ENCODE measurements at places on chromosomes 16 and 17.

DNA sequence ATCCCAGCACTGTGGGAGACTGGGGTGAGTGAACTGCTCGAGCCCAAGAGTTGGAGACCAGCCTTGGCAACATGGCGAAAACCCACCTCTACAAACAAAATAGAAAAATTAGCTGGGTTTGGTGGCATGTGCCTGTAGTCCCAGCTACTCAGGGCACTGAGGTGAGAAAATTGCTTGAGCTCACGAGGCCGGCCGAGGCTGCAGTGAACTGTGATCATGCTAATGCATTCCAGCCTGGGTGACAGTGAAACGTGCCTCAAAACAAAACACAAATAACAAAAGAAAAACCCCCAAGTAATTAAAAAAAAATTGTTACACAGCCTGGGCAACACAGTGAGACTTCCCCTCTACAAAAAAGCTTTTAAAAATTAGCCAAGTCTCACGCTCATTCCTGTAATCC is 5.0 kb downstream of the CCDC47 start:
- DNase-seq, result no peak

DNA sequence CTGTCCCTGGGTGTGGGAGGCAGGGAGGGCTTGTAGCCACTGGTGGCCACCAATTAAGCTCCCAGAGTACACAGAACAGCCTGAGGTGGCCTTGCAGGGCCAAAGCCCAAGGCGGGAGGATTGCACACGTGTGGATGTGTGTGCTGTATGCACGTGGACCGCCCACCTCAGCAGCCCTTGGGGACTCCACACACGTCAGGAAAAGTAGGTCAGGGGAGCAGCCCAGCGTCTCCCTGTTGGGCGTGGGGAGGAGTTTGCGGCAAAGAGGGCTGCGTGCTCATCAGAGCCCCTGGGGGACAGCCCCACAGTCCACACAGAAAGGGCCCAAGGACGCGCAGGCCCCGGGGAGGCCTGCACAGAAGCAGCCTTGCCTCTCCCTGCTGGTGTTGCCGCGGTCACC is 19.6 kb downstream of the SBK1 start:
- no peak for DNase-seq

GRCh38 chr16:85138825-85139627 is 26.8 kb upstream of the CIBAR2 start:
- no peak for DNase-seq

GRCh38 chr17:5980941-5981340 is 89.2 kb upstream of the WSCD1 start:
- no peak for DNase-seq

- DNase-seq, result no peak
Observed at GRCh38 chr17:72116661-72117521, 3.9 kb upstream of the SOX9 start.

DNA sequence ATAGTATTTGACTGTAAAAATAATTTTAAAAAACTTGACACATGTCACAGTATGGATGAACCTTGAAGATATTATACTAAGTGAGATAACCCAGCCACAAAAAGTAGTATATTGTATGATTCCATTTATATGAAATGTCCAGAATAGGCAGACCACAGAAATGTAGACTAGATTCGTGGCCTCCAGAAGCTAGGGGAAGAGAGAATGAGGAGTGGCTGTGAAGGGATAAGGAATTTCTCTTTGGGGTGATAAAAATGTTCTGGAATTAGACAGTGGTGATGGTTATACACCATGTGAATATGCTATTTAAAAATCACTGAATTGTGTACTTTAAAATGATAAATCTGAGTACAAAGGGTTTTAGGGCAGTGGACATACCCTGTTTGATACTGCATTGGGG is 253.1 kb upstream of the DYNLRB2 start:
- DNase-seq, result no peak

- DNase-seq, result no peak
Observed at GRCh38 chr16:73610605-73611156, 562.8 kb upstream of the ZFHX3 start.

GRCh38 chr17:73949903-73950592 is 253.4 kb upstream of the RPL38 start:
- no peak for DNase-seq

GRCh38 chr16:84699147-84699711 is 571 bp upstream of the USP10 start:
- DNase-seq, result no peak

DNA sequence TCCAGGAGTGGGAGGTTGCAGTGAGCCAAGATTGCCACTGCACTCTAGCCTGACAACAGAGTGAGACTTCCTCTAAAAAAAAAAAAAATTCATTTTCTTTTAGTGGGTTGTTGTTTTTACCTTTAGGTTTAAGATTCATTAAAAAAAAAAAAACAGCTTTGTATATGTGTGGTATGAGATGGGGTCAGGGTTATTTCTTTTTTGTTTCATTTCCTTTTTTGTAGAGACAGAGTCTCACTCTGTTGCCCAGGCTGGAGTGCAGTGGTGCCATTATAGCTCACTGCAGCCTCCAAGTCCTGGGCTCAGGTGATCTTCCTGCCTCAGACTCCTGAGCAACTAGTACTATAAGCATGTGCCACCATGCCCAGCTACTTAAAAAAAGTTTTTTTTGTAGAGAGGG is 47.0 kb downstream of the BCAS3 start:
- DNase-seq, result no peak
